Activated T-cell treated with anti-CD3 and anti-CD28 coated beads, Interleukin-2, amount 50 U/mL, for 24 hours (primary cell): ENCODE measurements at places on chromosomes 1 and 21.
A peak's percentile ranks its signal among the peaks of the same experiment; 100 is the strongest.

- H3K27me3 ChIP-seq, result peaks cover 2% of the 10 kb centered on the region
- H3K4me3 ChIP-seq, result no peak overlapping the region
- DNase-seq, result no peak
- H3K27ac ChIP-seq, result no peak overlapping the region
- no peaks in the 10 kb centered on the region for H3K36me3 ChIP-seq
Observed at GRCh38 chr21:36606983-36607325, 92.0 kb upstream of the SIM2 start.

GRCh38 chr21:25092441-25093011 is 514.8 kb downstream of the MRPL39 start:
- H3K27ac ChIP-seq, result no peak overlapping the region
- H3K36me3 ChIP-seq, result no peaks in the 10 kb centered on the region
- no peaks in the 10 kb centered on the region for H3K4me1 ChIP-seq

DNA sequence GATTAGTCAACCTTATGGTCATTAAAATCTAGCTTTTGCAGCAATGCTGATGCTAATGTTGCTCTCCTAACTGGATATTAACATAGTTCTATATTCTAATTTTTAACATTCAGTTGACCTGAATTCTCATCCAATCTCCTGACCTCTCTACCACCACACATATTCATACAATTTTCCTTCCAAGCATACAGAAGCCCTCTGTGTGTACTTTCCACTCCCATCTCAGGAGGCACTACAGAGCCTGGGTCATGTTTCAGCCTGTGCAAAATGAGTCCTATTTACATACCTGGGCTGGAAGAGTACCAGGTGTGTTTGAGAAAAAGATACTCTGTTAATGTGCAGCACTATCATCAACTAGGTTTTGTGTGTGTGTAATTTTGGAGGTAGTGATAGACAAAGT is 486.3 kb downstream of the NEGR1 start:
- no peaks in the 10 kb centered on the region for H3K4me1 ChIP-seq
- H3K27me3 ChIP-seq, result no peaks in the 10 kb centered on the region
- no peak overlapping the region for H3K27ac ChIP-seq
- no peak for DNase-seq

GRCh38 chr1:79501153-79501552 is 494.6 kb upstream of the ADGRL4 start:
- DNase-seq, result no peak
- no peaks in the 10 kb centered on the region for H3K27me3 ChIP-seq
- no peaks in the 10 kb centered on the region for H3K36me3 ChIP-seq
- H3K4me1 ChIP-seq, result no peaks in the 10 kb centered on the region
- no peak overlapping the region for H3K4me3 ChIP-seq

DNA sequence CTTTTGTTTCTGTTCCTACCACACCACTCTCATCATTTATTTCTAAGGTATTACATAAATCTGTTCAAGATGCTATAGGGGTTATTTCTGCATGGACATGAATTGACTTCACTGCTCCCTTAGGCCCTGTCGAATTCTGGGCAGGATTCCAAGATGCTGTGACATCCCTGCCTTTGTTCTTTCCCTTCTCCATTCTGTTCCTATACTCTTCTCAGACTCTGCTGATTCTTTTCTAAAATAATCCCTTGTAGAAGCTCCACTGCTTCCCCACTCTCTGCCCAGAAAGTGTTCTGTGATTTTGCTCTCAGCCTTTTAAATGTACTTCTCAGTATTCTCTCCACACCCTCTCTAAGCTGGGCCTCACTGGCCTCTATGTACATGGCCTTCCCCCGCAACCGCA is 99.2 kb downstream of the PHTF1 start:
- no peaks in the 10 kb centered on the region for H3K4me1 ChIP-seq
- no peak overlapping the region for H3K4me3 ChIP-seq
- H3K27me3 ChIP-seq, result no peaks in the 10 kb centered on the region
- H3K27ac ChIP-seq, result no peak overlapping the region

DNA sequence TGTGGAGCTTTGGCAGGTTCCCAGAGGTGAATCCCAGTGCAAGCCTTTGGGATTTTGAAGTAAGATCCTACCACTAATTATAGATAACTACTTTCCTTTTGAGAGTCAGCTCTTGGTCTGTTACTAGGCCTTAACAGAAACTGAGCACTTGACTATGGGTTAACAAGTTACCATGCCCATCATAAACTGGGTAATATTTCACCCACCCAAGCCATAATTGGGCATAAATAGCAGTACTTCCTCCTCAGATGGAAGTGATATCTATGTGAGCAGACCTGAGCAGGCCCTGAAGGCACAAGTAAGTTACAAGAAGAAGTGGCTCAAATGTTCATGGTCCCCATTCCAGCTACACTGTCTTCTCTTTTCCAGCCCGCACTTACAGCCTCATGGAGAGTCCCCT is 475.9 kb downstream of the LRRIQ3 start:
- H3K4me1 ChIP-seq, result no peaks in the 10 kb centered on the region
- no peak overlapping the region for H3K4me3 ChIP-seq
- no peaks in the 10 kb centered on the region for H3K36me3 ChIP-seq
- no peaks in the 10 kb centered on the region for H3K27me3 ChIP-seq
- H3K27ac ChIP-seq, result no peak overlapping the region

DNA sequence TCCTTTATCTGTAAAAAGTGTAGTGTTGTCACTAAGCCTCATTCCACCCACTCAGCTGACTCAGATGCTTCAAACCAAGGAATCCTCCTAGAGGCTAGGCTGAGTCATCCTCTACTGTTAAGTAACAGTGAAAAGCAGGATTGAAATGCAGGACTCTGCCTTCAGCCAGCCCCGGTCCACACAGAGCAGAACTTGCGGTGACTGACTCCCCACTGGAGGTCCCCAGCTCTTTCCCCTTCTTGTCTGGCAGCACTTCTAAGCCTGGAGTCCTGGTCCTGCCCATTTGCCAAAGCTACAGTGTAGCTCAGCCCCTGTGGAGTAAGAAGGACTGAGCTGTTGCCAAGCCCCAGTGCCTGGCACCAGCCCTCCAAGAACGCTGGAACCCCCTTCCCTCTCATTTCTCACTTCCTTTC is 1.7 kb downstream of the RAB7B start:
- H3K27ac ChIP-seq, result no peak overlapping the region
- H3K27me3 ChIP-seq, result peaks cover 22% of the 10 kb centered on the region
- peaks cover 31% of the 10 kb centered on the region for H3K4me1 ChIP-seq
- peak; percentile 54 for DNase-seq
- no peak overlapping the region for H3K4me3 ChIP-seq
- no peaks in the 10 kb centered on the region for H3K36me3 ChIP-seq

GRCh38 chr1:111664652-111665051 is 45.1 kb downstream of the RAP1A start:
- peak overlapping the region; percentile 76 for H3K27ac ChIP-seq
- H3K4me3 ChIP-seq, result no peak overlapping the region
- peaks cover 63% of the 10 kb centered on the region for H3K4me1 ChIP-seq
- DNase-seq, result no peak

DNA sequence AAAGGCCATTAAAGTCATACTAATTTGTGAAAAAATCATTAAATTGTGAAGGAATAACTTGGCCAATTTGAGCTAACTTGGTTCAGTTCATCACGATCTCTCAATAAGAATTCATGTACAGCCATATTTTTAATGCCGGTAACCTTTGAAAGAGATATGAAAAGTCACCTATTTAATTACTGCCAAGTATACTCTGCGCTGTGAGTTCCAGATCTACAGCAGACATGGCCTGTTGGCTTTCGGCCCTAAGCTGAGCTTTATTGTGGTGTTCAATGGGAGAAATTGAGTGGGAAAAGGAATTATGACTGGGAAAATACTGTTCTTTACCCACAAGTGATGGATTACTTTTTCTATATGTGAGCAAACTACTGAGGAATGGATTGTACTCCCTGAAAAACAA is 159.9 kb upstream of the L1TD1 start:
- peaks cover 13% of the 10 kb centered on the region for H3K36me3 ChIP-seq
- H3K27me3 ChIP-seq, result no peaks in the 10 kb centered on the region
- no peaks in the 10 kb centered on the region for H3K4me1 ChIP-seq
- no peak overlapping the region for H3K27ac ChIP-seq

DNA sequence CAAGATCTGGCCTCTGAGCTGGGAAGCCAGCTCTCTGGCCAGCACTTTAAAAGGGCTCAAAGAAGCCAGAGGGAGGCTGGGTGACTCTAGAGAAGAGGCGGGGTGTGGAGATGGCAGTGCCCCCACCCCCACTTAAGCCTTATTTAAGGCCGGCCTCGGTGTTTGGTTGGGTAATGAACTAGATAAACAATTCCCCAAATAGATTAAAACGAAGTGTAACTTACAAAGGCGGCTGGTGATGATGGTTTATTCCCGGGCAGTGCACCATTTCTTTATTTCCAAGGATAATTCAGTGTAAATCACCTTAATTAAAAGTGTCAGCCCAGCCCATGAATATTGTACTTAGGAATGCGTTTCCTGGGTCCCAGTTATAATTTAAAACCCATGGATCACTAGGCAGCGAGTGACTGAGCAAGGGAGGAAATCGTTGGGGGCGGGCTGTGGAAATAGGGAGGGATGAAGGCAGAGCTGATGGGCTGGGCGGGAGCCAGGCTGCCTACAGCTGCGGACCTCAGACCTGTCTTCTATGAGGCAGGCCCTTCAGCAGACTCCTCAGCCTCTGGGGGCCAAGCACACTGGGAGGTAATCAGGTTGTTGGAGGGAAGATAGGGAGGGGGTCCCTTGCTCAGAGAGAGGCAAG is 54.9 kb downstream of the TMEM53 start:
- no peak for DNase-seq
- no peaks in the 10 kb centered on the region for H3K27me3 ChIP-seq
- no peak overlapping the region for H3K4me3 ChIP-seq
- H3K27ac ChIP-seq, result no peak overlapping the region

- no peak overlapping the region for H3K4me3 ChIP-seq
- peaks cover 22% of the 10 kb centered on the region for H3K27me3 ChIP-seq
- DNase-seq, result no peak
- no peaks in the 10 kb centered on the region for H3K4me1 ChIP-seq
Observed at GRCh38 chr1:179393721-179394120, 27.9 kb downstream of the AXDND1 start.

- peaks cover 47% of the 10 kb centered on the region for H3K27me3 ChIP-seq
- no peaks in the 10 kb centered on the region for H3K36me3 ChIP-seq
- no peak for DNase-seq
- peaks cover 11% of the 10 kb centered on the region for H3K4me1 ChIP-seq
Observed at GRCh38 chr1:20078171-20078651, 8.2 kb downstream of the PLA2G5 start.

DNA sequence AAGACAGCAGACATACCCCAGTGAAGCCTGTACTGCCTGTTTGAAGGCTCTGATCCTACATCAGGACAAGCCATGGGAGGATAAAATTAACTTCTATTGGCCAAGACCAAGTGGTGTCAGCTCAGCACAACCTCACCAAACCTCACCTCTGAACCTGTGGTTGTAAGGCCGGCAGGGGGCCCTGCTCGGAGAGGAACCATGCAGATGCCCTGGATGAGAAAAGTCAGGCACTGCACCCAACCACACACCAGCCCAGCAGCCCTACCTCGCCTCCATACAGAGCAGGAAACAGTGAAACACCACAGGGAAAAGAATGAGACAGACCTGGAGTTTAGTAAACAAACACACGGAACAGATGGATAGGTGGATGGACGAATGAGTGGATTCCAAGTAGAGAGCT is 70.0 kb upstream of the PAX7 start:
- H3K36me3 ChIP-seq, result no peaks in the 10 kb centered on the region
- H3K4me3 ChIP-seq, result no peak overlapping the region
- H3K4me1 ChIP-seq, result peaks cover 10% of the 10 kb centered on the region
- no peak for DNase-seq

GRCh38 chr1:151693057-151693651 is 23.4 kb downstream of the CELF3 start:
- H3K4me3 ChIP-seq, result no peak overlapping the region
- H3K4me1 ChIP-seq, result no peaks in the 10 kb centered on the region
- no peak overlapping the region for H3K27ac ChIP-seq
- peaks cover 68% of the 10 kb centered on the region for H3K36me3 ChIP-seq
- DNase-seq, result no peak

DNA sequence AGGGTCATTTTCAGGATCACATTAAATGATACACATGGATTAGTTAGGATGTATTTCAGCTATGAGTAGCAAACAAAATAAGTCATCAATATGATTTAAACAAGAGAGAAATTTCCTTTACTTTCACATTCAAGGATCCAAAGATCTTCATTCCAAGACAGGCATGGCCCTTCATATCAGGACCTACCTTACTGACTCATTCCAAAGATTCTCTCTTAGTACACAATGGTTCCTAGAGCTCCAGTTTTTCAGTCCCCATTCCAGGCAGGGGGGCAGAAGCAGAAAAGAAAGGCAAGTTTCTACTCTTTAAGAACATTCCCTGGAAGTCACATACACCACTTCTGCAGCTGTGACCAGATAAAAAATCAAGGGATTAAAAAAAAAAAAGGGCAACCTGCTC is 23.7 kb downstream of the RGS2 start:
- H3K27ac ChIP-seq, result no peak overlapping the region
- DNase-seq, result no peak
- H3K4me3 ChIP-seq, result no peak overlapping the region

DNA sequence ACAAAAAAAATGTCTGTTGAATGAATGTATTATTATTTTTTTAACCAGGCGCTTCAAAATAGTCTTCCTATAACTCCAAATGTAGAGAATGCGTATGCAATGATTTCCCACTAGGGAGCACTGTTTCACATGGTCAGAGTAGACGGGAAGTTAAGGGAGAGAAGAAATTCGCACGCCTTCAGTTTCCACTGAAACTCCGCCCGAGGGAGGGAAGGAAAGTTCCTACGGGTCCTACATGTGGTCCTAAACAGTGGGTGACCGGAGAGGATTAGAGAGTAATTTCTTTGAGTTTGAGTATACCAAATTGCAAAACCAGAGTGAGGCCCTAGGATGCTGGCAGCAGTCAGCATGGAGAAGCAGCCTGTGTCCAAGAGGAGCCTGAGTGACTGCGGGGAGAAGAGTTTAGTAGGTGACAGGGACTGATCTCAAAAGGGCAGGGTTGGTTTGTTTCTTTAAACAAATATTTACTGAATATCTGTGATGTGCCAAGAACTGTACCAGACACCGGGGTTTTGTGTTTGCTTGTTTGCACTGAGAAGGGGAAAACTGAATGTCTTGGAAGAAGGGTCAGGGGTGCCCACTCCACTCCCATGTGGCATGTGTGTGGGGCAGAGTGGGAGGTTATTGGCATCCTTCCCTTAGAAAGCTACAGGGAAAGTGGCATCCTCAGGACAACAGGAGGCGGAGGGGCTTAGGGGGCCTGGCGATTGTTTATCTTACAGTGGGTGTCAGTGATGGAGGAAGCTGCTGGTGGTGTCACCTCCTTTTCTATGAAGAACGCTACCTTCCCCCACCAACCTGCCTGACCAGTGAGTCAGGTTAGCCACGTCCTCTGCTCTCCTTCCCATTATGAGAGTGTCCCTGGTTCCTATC is 22.8 kb downstream of the RNU5D-1 start:
- peaks cover 15% of the 10 kb centered on the region for H3K4me1 ChIP-seq
- H3K36me3 ChIP-seq, result no peaks in the 10 kb centered on the region
- H3K27ac ChIP-seq, result peak overlapping the region; percentile 74
- DNase-seq, result peak; percentile 51

- no peaks in the 10 kb centered on the region for H3K4me1 ChIP-seq
- H3K27ac ChIP-seq, result no peak overlapping the region
- DNase-seq, result no peak
- H3K36me3 ChIP-seq, result no peaks in the 10 kb centered on the region
- H3K4me3 ChIP-seq, result no peak overlapping the region
Observed at GRCh38 chr21:22154579-22155274, 1156.5 kb downstream of the NCAM2 start.

GRCh38 chr1:99173900-99174299 is 90.4 kb upstream of the PLPPR4 start:
- no peaks in the 10 kb centered on the region for H3K36me3 ChIP-seq
- H3K27me3 ChIP-seq, result peaks cover 23% of the 10 kb centered on the region
- no peak overlapping the region for H3K27ac ChIP-seq
- no peak overlapping the region for H3K4me3 ChIP-seq
